ENCODE measurements at places on chromosomes 5 and 9. TPM values are rescaled to one million over a fixed set of nuclear protein-coding genes. Genes with fewer than 3 reads are reported as not detected.

Gene SUSD3
- 9.6 TPM for polyA plus RNA-seq

Gene ZDHHC11
- 1.1 TPM for polyA plus RNA-seq

Gene SURF1
- polyA plus RNA-seq: 51.3 TPM

Gene FBXL7
- 21.1 TPM for polyA plus RNA-seq

Gene IFNB1
- not detected for polyA plus RNA-seq

Gene ZNF883
- 1.1 TPM for polyA plus RNA-seq

Gene IL33
- polyA plus RNA-seq: 9.1 TPM

Gene PCDHGA6
- 3.6 TPM for polyA plus RNA-seq

Gene SH3GLB2
- polyA plus RNA-seq: 11.8 TPM

Gene IL13
- not detected for polyA plus RNA-seq

Gene ADGRD2
- polyA plus RNA-seq: not detected

Gene GHR
- polyA plus RNA-seq: 4.7 TPM

All from ovary (tissue), 10 donors.